Type B pancreatic cell (in vitro differentiated cells): ENCODE measurements at places on chromosomes 3 and 15. TPM values are rescaled to one million over a fixed set of nuclear protein-coding genes. Genes with fewer than 3 reads are reported as not detected.

GRCh38 chr15:59244337-59244736, 37.7 kb downstream of the LDHAL6B start:
- no peaks in the 10 kb centered on the region for H3K27me3 ChIP-seq
- no peaks in the 10 kb centered on the region for H3K4me1 ChIP-seq
- no peak for DNase-seq

- no peak overlapping the region for H3K27ac ChIP-seq
- DNase-seq, result no peak
- H3K27me3 ChIP-seq, result no peaks in the 10 kb centered on the region
- peaks cover 20% of the 10 kb centered on the region for H3K4me1 ChIP-seq
- peaks cover 17% of the 10 kb centered on the region for H3K36me3 ChIP-seq
Observed at GRCh38 chr3:15803921-15804320, 6.1 kb upstream of the ANKRD28 start.

DNA sequence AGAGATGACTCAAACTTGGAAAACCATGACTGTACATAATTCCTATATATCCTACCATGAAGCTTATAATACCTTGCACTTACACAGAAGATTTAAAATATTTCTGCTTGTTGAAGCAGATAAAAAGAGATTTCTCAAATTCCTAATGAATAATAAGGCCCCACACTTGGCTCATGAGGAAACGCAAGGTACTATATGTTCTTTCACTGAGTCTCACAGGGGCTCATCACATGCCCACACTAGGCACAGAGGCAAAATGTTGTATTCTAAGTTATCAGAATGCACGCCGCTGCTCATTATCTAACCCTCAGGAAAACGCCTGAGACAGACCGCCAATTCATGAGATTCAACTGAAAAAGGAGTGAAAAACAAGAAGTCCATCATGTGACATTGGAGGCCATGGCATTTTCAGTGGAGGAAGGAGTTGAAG, 5.6 kb downstream of the MYO1E start:
- no peak overlapping the region for H3K27ac ChIP-seq
- peaks cover 9% of the 10 kb centered on the region for H3K27me3 ChIP-seq
- H3K36me3 ChIP-seq, result no peaks in the 10 kb centered on the region
- H3K4me1 ChIP-seq, result peaks cover 12% of the 10 kb centered on the region
- H3K4me3 ChIP-seq, result no peak overlapping the region

DNA sequence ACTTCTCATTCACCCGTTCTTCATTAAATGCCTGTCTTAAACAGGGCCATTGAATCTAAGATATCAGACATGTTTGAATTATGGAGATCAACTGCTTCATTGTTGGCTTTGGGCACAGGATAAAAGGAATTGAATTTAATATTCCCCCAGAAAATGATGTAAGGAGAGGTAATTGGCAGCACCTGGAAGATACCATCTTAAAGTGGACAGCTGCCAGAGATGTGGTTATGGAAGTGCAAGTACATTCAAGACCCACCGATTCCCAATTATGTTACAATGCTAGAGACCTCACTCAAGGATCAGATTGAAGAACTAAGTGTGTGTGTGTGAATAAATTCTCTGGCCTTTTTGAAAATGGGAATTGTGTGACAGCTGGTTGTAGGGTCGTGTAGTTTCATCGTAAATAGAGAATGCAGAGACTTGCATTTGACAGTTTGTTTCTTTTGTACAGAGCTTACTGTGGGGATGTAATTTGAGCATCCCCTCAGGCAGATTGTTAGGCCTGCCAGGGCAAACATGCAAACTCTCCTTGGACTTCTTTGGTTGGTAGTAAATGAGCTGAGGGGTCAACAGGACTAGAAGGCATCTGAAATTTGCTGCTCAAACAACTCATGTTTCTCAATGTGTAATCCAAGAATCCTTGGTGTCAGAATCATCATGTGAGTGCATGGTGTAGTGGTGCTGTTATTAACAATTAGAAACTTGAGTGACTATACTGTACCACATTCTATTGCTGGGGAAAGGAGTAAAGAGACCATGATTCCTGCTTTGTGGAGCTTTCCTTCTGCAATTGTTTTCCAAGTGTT, 359.2 kb upstream of the THRB start:
- H3K27me3 ChIP-seq, result no peaks in the 10 kb centered on the region
- H3K4me1 ChIP-seq, result peaks cover 17% of the 10 kb centered on the region
- H3K36me3 ChIP-seq, result no peaks in the 10 kb centered on the region

ZNF620 gene
- total RNA-seq, result 12.3 and 14.0 TPM in 2 replicates

DNA sequence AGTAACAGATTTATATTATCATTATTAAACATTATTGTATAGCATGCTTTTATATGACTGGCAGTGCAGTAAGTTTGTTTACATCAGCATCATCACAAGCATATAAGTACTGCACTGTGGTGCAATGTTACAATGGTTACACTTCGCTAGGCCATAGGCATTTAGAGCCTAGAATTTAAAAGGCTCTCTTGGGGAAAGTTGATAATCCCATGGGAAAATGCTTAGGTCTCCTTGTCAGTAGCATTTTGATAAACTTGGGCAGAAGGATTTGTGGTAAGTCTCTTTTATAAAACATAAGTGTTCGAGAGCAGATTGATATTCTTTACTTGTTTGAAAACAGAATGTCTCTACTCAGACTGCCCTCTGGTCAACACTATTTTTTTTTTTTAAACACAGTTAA, 7.5 kb downstream of the DTWD1 start:
- peaks cover 40% of the 10 kb centered on the region for H3K36me3 ChIP-seq
- H3K4me1 ChIP-seq, result peaks cover 2% of the 10 kb centered on the region
- no peak overlapping the region for H3K27ac ChIP-seq
- no peaks in the 10 kb centered on the region for H3K27me3 ChIP-seq
- no peak overlapping the region for H3K4me3 ChIP-seq

GOLGA8M gene
- 0.43 and 0.68 TPM in 2 replicates for total RNA-seq
